Effector memory CD8-positive, alpha-beta T cell (primary cell): ENCODE measurements at places on chromosomes 13 and 19.

- no peak for DNase-seq
Measured at GRCh38 chr13:32824675-32825074, 191.5 kb upstream of the KL start.

GRCh38 chr13:33251131-33251661, 34.4 kb downstream of the STARD13 start:
- DNase-seq = no peak

DNA sequence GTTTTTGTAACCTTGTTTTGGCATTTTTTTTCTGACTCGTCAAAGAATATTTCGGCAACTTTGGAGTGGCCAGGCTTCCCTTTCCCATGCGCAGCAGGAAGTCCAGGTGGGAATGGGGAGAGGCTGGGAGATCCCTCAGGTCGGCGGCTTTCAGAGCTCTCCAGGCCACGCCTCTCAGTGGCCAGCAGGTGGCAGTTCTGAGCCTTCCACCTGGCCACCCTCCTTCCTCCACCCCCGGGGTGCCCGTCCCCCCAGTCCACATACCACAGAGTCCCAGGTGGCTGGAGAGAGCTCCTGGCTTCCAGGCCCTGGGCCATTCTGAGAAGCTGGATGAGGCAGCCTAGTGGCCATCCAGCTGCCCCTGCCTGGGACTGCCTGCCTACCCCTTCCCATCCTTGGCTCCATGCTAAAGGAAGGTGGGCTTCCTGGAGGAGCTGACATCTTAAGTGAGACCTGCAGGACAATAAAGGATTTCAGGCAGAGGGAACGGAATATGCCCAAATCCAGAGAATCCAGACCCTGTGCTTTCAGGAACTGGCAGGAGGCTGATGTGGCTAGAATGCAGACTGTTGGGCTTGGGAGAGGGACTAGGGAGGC, 46.3 kb downstream of the CCNE1 start:
- no peak for DNase-seq

DNA sequence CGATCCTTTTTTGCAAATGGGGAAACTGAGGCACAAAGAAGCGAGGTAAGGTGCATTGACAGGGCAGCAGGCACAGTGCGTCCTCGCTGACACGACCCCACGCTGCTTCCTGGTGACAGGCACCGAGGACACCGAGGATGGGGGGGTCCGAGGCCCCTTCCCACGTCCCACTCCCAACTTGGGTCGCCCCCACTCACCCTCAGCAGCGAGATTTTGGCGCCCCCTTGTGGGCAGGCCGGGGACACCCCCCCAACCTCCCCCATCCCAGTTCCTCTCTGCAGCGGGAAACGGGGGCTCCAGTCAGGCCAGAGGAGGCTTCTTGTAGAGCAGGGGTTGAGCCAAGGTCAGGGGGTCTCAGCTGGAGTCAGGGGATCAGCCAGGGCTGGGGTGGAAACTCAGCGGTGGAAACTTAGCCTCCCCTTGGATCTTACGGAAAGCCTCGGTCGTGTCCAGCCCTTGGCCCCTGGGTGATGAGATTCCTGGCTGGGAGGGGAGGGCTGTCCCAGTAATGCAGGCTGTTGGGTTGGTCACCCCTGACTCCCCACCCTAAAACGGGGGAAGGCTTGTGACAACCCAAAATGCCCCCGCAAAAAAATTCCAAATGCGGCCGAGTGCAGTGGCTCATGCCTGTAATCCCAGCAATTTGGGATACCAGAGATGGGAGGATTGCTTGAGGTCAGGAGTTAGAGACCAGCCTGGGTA, 8.2 kb downstream of the SMIM24 start:
- DNase-seq = peak; percentile 10

DNA sequence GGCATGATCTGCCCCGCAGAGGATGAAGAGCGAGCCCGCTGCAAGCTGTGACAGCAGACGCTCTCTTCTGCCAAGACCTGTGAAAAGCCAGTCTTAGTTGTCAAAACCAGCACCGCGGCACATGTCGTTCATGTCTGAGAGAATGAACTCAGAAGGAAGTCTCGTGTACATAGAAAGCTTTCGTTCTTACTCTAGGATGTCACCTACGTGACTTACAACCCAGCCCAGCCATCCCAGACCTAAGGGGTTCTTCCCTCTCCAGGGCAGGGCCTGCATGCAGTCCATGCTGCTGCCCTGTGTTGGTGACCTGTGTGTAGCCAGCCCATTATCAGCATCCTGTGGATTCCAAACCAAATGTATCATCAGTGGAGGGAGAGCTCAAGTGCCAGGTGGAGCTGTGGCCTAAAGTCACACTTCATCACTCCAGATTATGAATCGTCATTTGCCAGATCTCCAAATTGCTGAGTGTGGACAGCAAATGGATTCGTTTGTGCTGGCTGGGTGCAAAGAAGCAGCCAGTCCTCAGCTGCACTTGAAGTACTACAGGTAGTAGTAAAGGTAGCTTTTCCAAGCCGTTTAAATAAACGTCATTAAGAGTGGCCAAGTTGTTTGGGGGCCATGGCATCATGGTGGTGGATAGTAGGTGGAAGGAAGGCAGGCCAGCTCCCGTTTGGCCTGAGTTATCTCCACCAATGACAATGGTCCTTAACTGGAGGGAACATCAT, 73.9 kb upstream of the GPR183 start:
- DNase-seq = peak; percentile 71

- no peak for DNase-seq
Measured at GRCh38 chr13:39809466-39809865, 154.0 kb downstream of the COG6 start.

- peak; percentile 32 for DNase-seq
Measured at GRCh38 chr19:14530005-14530348, 583 bp downstream of the TECR start.

DNA sequence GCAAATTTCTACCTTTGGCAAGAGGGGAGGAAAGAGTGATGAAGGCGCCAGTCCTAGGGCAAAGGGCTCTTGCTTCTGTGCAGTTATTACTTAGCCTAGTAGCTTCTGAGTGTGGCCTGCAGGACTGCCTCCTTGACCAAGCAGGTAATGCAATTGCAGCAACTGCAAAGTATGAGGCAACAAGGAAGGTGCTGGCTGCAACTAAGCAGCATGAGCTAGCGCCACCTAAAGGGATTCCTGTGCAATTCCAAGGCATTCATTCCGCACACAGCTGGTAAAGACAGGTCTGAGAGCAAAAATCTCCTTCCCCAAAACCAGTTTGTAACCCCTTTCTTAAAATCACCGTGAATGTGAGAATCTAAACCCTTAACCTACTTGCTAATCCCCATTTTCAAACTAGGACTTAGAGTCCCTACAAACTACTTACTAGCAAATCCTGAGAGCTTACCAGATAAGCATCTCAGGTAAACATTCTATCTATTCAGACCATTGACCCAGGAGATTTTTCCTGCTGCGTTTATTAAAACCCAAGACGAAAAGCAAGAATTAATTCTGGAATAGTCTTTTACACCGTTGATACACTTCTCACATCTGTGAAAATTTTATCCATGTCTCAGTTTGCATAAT, 62.9 kb downstream of the DCT start:
- DNase-seq = no peak

DNA sequence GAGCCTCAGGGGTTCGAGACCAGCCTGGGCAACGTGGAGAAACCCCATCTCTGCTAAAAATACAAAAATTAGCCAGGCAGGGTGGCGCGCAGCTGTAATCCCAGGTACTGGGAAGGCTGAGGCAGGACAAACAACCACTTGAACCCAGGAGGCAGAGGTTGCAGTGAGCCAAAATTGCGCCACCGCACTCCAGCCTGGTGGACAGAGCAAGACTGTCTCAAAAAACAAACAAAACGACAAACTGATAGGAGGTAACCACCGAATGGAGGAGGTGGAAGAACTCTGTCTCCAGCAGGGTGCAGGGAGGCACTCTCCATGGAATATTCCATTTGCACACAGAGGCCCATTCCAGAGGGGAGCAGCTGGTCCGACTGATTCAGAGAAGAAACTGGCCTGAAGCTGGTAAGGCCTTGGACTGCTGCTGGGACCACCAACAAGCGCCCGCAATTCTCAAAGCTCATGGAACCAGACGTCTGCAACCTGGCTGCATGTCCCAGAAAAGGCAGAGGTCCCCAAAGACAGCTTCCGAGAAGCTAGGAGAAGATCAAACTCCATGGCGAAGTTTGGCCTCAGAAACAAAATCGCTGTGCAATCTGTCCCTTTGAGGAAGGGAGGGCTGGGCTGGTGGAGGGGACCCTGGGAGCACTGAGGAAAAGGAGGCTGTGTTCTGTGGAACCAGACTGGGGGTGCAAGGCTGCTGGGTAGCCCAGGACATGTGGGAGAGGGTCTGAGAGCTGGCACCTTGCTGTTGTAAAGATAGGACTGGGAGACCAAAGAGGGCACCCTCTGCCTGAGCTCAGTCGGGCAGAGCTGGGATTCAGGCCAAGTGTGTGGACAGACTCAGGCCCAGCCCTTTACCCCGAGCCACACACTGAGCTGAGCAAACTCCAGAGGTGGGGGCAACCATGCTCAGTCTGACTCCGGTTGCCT, 35.2 kb downstream of the SLC25A42 start:
- no peak for DNase-seq

DNA sequence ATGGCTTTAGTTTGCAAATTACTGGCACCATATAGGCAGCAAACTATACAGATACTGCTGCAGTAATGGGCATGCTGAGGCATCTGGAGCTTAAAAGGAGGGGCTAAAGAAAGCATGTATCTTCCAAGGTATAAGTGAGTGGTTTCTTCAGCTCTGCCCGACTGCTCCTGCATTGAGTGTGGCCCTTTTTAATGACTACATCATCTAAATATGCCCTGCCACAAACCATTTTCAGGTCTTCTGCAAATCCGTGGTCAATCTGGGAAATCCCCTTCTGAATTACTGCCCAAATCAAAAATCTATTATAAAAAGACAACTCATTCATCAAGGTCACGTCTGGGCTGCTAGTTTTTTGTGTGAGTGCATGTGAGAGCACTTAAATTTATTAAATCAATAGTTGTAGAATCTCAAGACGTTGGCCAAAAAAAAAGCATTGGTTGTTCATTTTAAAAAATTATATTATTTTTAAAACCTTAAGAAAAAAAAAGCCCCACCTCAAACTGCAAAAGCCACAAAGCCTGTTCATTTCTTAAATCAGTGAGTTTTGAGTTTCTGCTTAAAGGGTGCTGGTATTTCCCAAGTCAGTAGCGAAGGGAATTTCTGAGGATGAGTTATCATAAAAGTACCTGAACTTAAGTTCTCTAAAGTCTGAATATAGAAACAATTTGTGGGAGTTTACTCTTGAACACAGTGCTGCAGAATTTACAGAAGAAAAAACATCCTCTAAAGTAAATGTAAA, 16.3 kb downstream of the LCP1 start:
- peak; percentile 21 for DNase-seq

- no peak for DNase-seq
Measured at GRCh38 chr13:25335856-25336255, 34.4 kb downstream of the NUP58 start.

DNA sequence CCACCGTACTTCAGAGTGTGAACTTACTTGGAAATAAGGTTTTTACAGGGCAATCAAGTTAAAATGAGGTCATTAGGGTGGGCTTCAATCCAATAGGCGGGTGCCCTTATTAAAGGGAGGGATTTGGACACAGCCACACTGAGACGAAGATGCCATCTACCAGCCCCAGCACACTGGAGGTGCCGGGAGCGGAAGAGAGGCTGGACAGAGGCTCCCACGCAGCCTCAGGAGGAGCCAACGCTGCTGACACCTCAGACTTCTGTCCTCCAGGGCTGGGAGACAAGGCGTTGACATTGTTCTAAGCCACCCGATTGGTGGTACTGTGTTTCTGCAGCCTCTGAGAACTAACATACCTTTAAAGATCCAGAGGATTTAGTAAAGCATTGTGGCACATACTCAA, 12.6 kb upstream of the RAB20 start:
- DNase-seq = no peak

GRCh38 chr13:34640179-34640992, 301.7 kb upstream of the NBEA start:
- DNase-seq = no peak

DNA sequence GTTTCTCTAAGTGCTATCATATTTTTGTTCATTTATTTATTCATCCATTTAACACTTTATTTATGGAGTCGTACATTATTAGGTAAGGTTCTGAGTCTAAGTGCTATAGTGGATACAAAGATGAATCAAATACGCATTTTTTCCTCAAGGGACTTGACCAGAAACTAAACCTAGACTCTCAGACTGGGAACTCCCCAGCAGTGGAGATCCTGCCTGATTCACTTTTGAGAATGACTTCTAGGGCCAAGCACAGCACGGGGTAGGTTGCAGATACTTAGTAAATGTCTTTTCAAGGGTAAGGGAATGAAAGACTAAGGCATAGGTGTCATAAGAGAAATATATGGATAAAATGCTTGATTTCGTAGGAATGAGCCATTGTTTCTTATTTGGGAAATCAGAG, 7.2 kb downstream of the DNAJC15 start:
- DNase-seq = no peak

DNA sequence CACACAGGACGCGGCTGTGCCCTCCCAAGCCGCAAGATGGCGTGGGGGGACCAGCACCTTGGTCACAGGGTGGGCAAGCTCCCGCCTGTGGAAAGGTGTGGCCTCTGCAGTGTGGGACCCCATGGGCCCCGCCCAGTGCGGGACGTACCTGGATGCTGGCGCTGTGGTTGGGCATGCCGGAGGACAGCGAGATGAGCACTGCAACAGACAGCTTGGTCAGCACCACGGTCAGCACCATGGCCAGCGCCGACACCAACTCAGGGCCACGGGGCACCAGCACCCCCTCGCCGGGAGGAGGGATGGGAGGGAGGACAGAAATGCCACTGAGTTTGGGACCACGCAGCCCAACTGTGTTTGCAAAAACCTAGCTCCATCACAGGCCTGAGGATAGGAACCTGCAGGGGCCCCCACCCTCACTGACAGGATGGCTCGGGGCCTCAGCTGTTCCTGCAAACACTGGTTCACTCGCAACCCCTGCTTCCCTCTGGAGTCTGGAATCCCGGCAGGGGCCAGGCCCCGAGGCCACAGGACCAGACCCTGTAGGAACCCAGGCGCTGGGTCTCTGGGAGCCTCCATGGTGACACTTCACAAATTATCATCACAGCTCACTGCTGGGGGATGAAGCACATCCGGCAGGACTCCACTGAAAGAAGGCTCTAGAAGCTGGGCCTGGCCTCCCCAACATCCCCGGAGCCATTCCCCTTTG, 27.1 kb downstream of the IZUMO4 start:
- no peak for DNase-seq

- DNase-seq = no peak
Measured at GRCh38 chr13:44573790-44574465, 2.2 kb downstream of the TSC22D1 start.

- DNase-seq = no peak
Measured at GRCh38 chr13:111119966-111120365, 4.9 kb downstream of the ARHGEF7 start.

GRCh38 chr13:43061496-43062280, 38.3 kb downstream of the DNAJC15 start:
- DNase-seq = no peak

GRCh38 chr19:57110592-57111328, 9.0 kb upstream of the USP29 start:
- DNase-seq = no peak

- DNase-seq = no peak
Measured at GRCh38 chr19:51566489-51567100, 4.5 kb upstream of the ZNF175 start.
